ENCODE measurements at places on chromosomes 3 and 15.
A peak's percentile ranks its signal among the peaks of the same experiment; 100 is the strongest.

GRCh38 chr3:142586803-142587406 lies 8.4 kb upstream of the ATR start:
- no peak for DNase-seq

DNA sequence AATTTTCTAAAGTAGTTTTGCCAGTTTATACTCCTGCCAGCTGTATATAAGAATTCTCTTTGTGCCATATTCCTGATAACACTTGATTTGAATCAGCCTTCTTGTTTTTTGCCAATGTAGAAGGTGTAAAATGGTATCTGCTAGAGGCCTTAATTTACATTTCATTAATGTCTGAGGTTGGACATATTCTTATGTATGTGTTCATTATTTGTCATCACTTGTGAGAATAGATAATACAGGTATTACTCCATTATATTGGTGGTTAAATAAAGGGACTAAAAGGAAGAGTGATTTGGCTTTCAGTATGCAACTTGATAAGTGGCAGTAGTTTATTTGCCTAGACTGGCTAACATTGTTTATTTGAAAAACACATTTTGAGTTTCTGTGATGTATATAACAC lies 25.8 kb downstream of the PAK2 start:
- no peak for DNase-seq

GRCh38 chr3:172653004-172653572 lies 57.8 kb downstream of the NCEH1 start:
- DNase-seq, result no peak

DNA sequence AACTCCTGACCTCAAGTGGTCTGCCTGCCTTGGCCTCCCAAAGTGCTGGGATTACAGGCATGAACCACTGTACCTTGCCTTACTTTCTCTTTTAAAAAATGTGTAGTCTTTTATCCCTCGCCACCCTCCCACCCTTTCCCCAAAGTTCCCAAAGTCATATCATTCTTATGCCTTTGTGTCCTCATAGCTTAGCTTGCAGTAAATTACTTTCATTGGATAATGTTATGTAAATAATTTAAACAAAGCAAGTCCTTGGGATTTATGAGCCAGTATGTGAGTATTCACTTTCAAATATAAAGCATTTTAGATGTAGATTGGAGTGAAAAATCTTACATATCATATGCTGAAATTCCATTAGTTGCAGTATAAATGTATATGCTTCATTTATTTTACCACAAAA lies 11.0 kb downstream of the GTF2A2 start:
- DNase-seq, result no peak

GRCh38 chr3:133572158-133573053 lies 1.1 kb upstream of the CDV3 start:
- DNase-seq, result no peak

GRCh38 chr15:77901251-77901881 lies 176.1 kb downstream of the TBC1D2B start:
- DNase-seq, result no peak

DNA sequence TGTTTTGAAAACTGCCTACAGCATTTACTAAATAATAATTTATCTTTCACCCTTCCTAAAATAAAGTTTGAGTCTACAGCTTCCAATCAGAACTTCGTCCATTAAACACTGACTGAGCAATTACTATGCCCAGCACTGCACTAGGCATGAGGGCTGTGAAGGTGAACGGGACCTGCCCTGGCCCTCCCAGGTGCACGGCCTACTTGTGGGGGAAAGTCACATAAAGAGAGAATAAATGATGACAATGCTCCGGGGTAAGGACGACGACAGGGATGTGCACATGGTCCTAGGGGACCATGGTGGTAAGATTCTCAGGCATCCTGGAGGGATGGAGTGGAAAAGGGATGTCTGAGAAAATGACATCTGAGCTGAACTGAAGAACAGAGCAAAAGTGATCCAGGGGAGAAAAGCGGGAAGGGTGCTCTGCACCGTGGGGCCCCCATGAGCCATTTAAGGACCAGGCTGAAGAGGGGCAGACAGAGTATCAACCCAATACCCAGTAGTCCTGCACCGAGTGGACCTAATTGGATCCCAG lies 11.5 kb downstream of the PLA2G4F start:
- no peak for DNase-seq

- DNase-seq, result no peak
These were observed 424.9 kb upstream of the ALCAM start for GRCh38 chr3:104941785-104942184.

- no peak for DNase-seq
These were observed 19.7 kb downstream of the STARD5 start for GRCh38 chr15:81304226-81304625.

DNA sequence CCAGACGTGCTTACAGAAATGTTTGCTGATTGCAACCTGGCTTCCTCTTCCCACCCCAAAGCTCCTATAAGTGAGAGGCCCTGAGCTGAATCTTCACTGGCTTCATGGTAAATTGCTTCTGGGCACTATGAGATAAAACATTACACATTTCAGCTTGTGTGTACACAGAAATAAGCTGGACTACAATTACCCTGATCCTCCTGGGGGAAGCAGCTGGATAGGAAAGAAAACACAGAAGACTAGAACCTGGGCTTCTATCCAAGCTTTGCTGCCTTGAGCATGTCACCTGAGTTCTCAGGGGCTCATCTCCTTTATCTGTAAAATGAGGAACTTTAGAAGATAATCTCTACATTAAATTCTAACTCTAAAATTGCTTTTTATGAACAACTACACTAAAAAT lies 40.3 kb downstream of the THBS1 start:
- DNase-seq, result no peak

DNA sequence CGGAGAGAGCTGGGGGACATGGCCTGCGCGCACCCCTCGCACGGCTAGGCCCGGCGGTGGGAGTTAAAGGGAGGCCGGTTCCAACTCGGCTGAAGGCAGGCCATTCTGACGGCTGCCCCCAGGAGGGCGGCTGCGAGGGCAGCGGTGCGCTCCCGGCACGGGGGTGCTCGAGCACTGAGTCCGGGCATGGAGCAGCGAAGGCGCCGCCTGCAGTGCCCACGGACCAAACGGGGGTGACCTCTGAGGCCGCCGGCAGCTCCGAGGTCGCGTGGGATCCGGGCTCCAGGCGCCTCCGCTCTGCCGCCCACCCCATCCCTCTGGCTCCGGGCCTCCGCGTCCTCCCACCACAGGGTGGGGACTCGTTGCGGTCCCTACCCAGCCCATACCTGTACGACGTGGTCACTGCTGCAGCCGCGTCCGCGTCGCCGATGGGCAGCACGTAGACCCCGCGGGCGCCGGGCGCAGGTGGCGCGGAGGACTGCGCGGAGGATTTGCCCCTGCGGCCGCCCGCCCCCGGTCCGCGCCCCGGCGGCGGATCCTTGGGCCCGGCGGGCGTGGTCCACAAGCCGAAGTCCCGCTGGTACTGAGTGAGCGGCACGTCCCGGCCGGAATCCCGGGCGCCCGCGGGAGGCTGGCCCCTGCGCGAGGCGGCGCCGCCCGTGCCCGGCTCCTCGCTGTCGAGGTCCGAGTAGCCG lies 469 bp downstream of the MAP6D1 start:
- peak; percentile 4 for DNase-seq

DNA sequence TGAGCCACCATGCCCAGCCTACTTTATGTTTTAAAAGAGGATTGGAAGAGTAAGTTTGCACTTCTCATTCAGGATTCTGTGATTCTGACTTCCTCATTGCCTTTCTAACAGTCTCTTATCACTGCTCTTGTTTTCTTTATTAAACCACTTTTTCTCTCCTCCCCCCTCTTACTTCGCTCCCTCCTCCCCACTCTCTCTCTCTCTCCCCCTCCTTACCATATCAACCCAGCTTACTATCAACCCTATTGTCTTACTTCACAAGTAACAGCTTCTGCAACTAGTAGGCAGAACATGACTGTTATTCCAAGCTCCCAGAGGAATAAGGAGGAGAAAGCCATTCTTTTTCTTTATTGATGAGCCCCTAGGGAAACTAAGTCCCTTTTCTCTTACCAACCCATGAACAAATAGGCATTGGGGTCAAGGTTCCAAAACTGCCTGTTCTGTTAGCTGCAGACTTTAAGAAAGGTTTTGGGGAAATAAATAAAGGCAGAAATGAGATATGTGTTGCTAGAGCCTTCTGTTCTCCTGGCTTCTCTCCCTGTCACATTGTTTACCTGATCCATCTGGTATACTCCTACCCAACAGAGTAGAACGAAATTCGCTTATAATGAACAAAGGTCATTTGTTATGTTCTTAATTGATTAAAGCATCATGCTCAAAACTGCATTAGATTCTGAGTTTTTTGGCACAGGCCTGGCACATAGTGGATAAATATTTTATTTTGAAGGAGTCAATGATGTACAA lies 56.4 kb upstream of the RASGRP1 start:
- DNase-seq, result no peak

GRCh38 chr15:37733628-37734027 lies 200.8 kb upstream of the TMCO5A start:
- DNase-seq, result no peak

DNA sequence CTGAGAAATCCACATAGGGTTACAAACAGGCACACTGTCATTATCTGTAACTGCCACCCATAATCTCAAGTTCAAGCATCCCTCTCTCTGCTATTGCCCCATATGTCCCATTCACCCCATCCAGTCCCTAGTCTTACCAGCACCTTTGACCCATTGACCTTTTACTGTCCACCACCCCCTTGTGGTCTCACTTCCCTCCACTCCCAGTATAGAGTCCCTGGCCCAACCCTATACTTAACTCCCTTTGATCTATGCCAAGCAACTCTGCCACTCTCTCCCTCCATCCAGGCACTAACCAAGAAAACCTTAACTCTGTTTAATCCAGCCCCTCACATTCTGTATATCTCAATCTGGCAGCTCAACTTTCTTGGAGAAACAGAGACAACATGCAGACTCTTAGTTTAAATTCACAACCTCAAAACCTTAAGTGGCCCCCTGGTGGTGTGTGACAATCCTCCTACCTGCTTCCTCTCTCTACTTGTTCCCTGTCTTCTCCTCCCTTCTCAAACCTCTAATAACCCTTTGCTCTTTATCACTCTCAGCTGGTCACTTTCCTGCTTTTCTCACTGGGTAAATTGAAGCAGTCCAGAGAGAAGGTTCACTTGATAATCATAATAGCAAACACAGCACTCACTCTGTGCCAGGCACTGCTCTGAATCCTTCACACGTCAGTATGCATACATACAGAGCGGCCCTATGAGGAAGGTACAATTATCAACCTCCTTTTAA lies 162.7 kb downstream of the STT3B start:
- no peak for DNase-seq

GRCh38 chr3:9678493-9678892 lies 25.1 kb upstream of the CPNE9 start:
- no peak for DNase-seq

- DNase-seq, result no peak
These were observed 103.1 kb downstream of the CMSS1 start for GRCh38 chr3:99920481-99921376.

DNA sequence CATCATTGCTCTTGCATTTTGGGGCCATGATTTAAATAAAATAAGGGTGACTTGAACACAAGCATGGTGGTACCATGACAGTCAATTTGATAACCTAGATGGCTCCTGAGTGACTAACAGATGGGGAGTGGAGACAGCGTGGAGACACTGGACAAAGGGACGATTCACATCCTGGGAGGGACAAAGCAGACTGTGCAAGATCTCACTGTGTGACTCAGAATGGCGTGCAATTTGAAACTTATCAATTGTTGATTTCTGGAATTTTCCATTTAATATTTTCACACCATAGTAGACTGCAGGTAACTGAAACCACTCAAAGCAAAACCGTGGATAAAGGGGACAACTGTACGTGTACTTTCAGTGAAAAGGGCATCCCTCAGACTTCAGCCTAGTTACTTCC lies 25.5 kb downstream of the MCCC1 start:
- no peak for DNase-seq

DNA sequence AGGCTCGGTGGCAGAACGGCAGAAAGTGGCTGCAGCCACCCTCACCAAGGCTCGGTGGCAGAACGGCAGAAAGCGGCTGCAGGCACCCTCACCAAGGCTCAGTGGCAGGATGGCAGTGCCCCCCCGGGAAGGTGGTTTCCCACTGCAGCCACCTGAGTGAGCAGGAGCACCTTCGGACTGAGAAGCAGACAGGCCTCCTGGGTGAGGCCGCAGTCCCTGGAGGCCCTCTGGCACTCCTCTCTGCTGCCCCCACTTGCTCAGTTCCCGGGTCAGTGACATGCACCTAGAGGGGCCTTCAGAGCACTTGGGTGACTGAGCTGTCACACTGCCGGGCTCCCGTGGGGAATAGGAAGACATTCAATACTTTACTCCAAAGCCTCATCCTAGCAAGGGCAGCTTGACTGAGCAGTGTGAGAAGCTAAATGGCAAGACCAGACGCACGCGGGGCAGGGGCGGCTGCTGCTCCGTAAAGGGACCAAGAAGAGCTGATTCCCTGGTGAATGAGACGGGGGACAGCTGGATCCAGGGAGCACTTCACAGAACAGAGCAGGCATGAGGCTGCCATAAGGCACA lies 62.7 kb downstream of the PCSK6 start:
- DNase-seq, result no peak

DNA sequence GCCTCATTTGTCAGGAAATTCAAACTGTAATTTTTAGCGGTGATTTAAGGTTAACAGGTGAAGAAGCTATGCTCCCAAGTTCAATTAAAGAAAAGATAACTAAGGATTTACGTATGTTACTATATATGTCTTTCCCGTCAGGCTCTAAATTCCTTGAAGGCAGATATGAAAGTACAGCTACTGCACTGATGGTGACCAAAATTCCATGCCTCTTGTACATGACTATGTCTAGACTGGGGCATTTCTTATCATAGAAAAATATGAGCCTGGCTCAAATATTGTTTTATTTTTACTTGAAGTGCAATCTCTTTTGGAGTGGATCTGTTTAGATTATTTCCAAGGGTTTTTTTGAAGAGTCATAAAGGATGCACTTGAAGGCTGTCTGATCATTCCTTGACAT lies 647.1 kb upstream of the KCNMB2 start:
- no peak for DNase-seq

DNA sequence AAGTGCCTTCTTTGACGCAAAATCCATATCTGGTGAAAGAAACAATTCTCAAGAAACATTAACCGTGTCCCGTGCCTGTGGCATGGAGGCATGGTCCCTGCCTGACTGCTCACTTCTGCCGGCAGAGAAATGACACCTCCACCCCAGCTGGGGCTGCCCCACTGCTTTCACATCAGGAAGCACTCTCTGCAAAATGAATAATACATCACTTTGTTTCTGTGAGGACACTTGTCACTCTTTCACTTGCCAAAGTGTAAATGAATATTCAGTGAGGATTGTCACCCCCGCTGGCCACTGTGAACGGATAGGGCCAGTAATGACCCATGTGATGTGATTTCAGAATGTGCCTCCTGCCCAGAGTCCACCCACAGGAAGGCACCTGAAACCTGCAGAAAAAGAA lies 31.1 kb upstream of the SLC24A5 start:
- DNase-seq, result no peak

- no peak for DNase-seq
These were observed 112.8 kb upstream of the RBMS3 start for GRCh38 chr3:29168081-29168480.

DNA sequence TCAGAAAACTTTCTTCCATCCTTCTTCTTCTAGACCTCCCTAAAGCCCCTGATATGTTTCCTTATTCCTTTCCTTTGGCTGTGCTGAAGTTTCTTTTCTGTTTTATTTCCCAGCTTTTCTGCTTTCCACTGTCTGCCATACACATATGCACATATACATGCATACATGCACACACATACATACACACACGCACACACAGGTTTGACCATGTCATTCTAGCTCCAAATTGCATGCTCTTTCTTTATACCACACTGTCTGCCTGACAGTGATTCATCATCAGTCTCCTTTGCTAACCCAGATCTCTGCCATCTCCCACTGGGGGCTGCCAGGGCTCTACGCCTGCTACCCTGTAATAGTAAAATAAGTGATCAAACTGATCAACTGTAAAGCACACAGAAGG lies 181.3 kb downstream of the STAC start:
- DNase-seq, result no peak
